ENCODE measurements at places on chromosomes 4 and X. TPM values are rescaled to one million over a fixed set of nuclear protein-coding genes. Genes with fewer than 3 reads are reported as not detected.

BCORL1 gene
- 4.5 TPM for total RNA-seq

CXCL11 gene
- not detected for total RNA-seq

ZCCHC12 gene
- total RNA-seq, result not detected

CYLC1 gene
- not detected for total RNA-seq

CLCN5 gene
- 3.6 TPM for total RNA-seq

PLS3 gene
- 0.29 TPM for total RNA-seq

TLR7 gene
- total RNA-seq, result 0.10 TPM

TASL gene
- 5.9 TPM for total RNA-seq

DCLK2 gene
- total RNA-seq, result not detected

FAM236C gene
- total RNA-seq, result not detected

CSAG3 gene
- total RNA-seq, result 0.62 TPM

GABRQ gene
- total RNA-seq, result not detected

TAF7L gene
- not detected for total RNA-seq

PIM2 gene
- total RNA-seq, result 154 TPM

IL13RA2 gene
- total RNA-seq, result not detected

Measured in activated CD4-positive, alpha-beta T cell treated with anti-CD3 and anti-CD28 coated beads, Interleukin-2, amount 10 ng/mL, durations not matched to agents 7 days and 5 days (primary cell).